GM19239 (cell line): ENCODE measurements at places on chromosomes 2 and 18.
A peak's percentile ranks its signal among the peaks of the same experiment; 100 is the strongest.

DNA sequence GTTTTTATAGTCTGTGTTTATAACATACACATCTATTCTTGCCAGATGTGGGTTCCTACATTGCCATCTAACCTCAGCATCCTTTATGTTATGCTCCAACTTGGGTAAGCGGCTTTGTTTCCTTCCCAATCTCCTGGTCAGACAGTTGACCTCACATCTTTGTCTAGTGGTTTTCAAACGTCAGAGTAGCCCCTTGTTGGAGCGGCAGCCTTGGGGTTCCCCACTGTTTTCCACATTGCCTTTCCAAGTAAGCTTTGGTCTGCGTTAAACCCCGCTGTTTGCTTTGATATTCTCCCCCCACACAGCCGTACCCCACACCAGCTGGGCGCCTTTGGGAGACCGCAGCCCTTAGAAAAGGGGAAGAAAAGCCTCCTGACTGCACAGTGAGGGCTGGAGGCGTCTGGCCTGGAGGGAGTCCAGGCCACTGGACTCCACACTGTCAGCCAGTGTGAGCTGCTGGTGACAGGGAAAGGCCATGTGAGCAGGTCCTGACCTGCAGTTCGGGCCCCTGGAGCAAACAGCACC, 83.3 kb downstream of the MALT1 start:
- DNase-seq = no peak

DNA sequence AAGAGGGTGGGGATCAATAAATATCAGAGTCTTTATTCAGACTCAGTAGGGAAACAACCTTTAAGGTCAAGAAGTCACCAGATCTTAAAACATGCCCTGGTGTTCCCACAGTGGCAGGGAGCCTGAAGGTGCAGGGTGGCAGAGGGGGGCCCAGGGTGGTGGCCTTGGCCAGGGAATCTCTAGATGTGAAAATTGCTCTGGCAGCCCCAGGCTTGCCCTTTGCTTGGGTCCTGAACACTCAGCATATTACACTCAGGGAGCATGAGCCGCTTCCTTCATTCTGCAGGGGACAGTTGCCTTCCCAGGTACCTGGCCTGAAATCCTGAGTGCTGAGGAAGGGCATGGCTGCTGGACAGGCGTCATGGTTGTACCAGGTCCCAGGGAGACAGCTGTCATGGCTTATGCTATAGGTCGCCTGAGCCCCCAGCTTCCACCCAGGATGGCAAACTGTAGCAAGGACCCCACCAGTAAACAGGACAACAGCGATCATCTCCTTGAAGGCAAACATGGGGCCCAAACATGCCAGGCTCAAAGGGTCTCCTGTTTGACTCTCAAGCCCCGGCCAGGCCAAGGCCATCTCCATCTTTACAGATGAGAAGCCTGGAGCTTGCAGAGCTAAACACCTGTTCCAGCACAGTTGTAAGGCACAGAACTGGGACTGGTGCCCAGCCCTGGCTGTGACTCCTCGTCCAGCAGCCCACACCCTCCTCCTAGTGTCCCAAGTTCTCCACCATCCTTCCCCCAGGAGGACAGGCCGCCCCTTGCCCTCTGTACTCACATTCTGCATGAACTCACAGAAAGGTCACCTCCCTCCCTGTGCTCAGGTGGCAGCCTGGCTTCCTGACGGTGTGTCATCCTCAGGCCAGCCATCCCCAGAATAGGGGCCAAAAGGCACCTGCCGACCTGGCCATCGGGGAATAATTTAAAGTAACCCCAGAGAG, 14.6 kb downstream of the ABCG8 start:
- no peak for DNase-seq

DNA sequence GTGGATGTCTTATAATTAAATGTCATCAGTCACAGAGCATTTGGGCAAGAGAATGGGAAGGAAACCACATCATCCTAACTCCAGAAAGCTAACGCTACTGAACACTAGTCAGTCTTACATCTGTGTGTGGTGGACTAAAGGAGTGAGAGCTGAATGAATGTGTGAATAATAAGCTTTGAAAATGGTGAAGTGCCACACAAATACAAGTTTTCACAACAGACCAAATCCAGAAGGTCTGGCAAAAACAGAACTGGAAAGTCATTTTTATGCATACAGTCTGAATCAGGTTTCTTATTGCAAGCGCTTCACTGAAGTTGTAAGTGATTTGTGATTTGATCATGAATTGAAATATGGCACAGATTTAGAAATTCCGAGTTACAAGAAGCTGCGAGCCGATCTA, 175.7 kb downstream of the ZNF516 start:
- no peak for DNase-seq

DNA sequence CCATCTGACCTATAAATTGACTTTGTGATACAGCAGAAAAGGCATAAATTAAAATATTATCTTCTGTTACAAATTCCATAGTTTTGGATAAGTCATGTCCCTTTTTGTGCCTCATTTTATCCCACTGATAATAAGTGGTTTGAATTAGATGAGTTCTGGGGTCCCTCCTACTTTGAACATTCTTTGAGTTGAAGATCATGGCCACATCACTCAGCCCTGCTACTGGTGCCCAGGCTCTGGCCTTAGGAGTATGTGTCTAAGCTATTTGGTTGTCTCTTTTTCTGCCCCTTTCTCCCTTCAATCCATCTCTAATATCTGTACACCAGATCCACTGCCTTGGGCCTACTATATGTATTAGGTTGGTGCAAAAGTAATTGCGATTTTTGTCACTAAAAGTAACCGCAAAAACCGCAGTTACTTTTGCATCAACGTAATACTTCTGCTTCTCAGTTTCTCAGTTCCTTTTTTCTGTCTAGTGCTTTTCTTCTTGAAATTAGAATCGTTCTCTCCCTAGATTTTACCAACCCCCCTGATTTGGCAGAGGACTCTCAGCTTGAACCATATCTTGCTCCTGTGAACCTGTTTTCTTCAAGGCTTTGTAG, 362.5 kb upstream of the TNP1 start:
- peak; percentile 2 for DNase-seq

DNA sequence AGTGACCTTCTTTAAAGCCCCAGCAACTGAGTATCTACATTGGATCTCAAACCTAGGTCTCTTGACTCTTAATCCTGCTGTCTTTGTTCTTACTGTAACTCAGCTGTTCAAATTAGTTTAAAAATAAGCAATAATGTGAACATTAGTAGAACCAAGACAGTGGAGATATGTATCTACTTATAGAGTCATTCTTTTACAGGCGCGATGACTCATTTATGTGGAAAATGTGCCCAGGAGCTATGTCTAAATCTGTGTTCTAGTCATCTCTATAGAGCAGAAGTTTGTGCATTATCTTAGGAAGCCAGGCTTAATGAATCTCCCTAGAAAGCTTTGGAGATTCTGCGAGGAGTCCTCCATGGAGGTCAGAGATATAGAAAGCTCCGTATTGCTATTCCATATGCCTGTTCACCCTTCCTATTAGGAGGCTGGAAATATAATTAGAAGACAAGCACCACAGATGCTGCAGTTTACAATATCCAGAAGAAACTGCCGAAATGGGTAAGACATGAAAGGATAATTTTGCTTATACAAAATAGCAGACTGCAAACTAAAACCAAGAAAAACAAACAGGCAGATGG, 211.6 kb downstream of the TRIB2 start:
- no peak for DNase-seq

GRCh38 chr2:121527009-121527682, 3.5 kb upstream of the RNU4ATAC start:
- DNase-seq = no peak

DNA sequence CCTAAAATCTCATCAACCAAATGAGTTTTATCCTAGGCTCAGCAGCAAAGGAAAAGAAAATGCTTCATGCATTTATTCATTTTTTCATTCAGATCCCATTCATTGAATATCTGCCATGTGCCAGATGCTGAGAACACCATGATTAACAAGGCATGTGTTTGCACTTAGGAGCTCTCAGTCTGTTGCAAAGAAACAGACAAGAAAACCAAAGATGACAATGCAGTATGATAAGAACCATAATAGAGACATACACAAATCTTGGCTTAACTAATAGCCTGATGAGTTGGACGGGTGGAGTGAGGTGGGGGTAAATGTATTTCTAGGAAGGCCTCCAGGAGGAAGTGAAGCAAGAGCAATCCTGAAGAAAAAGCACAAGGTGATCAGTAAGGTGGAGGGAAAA, 177.8 kb upstream of the SCN7A start:
- DNase-seq = no peak

- peak; percentile 14 for DNase-seq
These were observed 516 bp downstream of the EIF2AK2 start for GRCh38 chr2:37156071-37156856.

GRCh38 chr2:47487498-47487875, 84.5 kb downstream of the MSH2 start:
- DNase-seq = no peak

- no peak for DNase-seq
These were observed 233.7 kb downstream of the EN1 start for GRCh38 chr2:118613737-118614136.

GRCh38 chr2:113407446-113408099, 29.9 kb upstream of the ZNG1B start:
- no peak for DNase-seq

DNA sequence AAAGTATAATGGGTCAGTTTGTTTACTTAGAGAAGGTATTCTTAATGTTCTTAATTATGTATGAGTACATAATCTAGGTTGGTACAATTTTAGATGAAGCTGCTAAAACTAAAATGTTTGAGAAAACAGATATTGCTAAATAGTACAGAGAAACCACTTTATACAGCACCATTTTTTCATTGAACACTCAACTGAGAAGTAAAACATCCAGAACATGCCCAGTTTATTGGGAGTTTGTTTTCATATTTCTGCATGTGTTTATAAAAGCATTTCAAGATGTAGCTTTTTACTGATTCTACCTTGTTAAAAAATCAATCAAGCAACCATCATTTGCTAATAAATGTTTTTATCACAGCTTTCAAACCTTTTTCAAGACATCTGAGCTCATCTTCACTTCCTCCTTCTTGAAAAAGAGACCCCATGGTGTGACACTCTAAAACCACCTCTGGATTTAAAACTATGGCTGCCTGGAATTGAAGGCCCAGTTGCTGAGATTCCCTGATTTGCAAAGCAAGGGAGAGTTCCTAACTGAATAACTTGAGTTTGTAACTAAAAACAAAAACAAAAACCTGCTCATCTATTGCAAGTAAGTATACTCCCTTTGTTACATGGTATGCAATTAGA, 585.9 kb downstream of the ZEB2 start:
- no peak for DNase-seq

DNA sequence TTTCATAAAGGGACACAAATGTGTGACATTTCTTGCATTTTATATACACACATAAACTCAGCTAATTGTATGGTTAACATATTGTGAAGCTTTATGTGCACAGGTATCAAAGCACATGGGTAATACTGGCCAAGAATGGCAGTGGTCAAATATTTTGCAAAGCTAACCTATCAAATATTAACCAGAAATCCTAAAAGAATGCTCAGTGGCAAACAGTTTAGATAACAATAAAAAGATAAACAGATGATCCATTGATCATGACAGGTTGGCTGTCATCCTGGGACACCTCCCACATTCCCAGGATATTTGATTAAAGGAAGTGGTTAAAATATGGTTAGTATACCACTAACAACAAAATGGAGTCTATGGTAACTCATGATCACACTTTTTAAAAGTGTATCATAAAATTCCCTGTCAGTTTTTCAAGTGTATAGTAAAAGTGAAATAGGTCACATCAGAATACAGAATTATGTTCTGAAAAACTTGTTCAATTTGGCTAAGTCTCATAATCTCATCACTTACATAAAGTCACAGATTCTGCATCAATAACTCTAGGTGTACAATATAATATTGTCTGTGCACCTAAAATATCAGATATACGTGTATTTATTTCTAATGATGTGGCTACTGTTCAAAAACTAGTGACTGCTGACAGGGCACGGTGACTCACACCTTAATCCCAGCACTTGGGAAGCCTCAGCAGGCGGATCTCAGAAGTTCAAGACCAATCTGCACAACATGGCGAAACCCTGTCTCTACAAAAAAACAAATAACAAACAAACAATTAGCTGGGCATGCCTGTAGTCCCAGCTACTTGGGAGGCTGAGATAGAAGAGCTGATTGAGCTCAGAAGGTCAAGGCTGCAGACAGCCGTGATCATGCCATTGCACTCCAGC, 48.9 kb downstream of the CDH2 start:
- DNase-seq = no peak

DNA sequence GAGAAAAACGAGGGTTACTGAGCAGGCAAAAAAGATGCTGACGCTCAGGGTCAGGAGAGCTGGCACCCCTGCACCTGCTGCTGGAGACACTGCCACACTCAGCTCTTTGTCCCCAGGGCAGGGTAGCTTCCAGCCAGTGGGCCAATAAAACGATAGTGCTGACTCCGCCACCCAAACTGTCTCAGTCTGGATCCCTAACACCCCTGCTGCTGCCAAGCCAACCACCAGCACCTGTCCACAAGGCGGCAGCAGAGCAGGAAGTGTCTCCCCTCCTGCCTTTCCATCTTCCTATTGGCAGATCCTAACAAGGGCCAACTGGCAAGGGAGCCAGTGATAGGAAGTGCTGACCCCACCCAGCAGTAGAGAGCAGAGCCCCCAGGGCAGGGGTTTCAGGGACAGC, 531.5 kb upstream of the SALL3 start:
- no peak for DNase-seq

GRCh38 chr2:120764492-120764891, 28.8 kb downstream of the GLI2 start:
- DNase-seq = no peak

DNA sequence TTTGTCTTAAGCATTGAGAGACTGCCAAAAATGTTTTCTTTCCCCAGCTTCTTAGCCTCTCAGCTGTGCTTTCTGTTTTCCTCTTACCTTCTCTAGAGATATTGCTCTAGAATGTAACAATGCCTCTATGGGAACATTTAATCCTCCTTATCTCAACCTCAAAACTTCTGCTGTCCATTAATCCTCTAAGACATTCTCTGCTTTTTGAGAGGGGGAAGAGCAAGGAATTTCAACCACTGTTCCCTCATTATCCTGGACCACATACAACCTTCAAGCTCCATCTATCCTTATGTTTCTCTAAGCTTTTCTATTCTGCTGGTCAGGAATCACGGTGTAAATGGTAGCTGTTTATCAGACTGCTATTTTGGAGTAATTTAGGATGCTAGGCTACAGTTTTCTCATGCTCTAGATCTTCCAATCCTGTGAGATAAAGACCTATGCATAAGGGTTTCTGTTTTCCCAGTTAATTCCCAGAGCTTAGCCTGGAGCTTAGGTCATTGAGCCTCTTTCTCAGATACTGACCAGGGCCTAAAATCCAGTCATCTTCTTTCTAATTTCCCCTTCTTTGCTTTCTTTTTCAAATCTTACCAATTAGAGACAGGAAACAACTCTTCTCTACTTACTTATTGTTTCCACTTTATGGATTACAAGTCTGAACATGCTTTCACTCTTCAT, 282.0 kb downstream of the CALCRL start:
- DNase-seq = no peak

- no peak for DNase-seq
These were observed 258.9 kb upstream of the TRIB2 start for GRCh38 chr2:12457831-12458230.

GRCh38 chr2:136238286-136239078, 120.5 kb upstream of the CXCR4 start:
- peak; percentile 58 for DNase-seq

DNA sequence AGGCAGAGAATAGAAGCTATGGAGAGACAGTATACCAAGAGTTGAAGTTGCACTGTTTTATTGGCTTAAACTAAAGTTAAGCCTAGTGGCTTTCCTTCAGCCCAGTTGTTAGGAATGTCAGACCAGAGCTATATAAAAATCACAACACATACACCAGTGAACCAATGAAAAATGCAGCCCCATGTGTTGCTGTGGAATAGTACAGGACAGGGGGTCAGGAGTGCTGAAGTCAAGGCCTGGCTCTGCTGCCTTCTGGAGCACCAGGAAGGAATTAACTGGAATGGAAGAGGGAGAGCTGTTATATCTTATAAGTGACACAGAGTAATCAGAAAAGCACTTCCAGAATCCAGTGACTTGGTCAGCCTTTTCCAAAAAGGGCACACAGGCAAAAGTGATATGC, 58.9 kb downstream of the OSR1 start:
- DNase-seq = no peak
